ENCODE measurements at places on chromosomes 2 and 18.

GRCh38 chr2:38215993-38216392 is 140.0 kb upstream of the CYP1B1 start:
- DNase-seq = no peak

DNA sequence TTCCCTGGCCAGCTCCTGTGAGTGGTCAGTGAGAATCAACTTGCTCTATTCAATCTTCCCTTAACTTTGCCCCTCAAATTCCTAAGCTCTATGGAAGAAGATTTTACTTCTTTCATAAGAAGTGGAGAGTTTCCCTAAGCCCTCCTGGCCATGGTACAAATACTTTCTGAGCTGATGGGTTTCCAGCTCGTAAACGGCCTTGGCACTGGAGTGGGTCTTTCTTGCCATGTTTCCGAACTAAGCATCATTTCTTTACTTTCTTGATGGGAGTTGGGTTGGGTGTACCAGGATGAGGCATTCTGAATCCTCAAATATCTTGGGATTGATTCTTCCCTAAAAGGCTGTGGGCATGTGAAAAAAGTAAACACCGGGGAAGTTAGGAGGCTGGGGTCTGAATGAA is 72.5 kb downstream of the ACKR3 start:
- DNase-seq = no peak

DNA sequence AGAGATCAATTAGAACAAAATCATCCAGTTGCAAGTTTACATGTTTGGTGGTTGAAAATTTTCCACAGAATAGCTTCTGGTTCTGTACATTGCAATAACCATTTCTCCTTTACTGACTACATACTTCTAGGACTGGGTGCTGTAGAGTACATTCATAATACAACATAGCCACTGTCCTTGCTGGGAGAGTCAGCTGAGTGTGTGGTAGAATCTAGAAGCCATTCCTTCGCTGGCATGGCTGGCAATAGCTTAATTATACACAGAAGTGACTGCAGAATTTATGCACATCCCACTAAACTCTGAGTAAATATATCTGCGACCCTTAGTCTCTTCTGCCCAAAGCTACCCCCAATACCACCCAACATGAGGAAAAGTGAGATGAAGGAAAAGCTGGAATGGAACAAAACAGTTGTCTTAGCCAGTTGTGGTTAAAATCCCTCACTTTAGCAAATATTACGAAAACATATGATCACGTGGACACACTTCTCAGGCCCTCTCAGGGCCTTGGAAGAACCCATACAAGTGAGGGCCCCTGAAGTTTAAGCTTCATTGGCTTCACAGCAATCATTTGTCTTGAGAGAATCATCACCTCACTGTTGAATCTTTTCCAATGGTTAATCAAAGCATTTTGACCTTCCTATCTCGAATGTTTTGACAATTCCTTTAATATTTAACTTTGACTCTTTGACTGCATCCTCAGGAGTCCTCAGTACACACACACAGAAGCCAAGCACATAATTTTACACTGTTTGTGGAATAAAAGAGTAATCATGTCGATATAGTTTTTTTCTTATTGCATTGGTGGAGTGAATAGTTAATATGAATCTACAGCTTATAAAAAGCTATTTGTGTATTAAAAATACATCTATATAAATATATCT is 225.1 kb downstream of the ZNF385B start:
- no peak for DNase-seq

GRCh38 chr2:237866101-237866621 is 6.7 kb downstream of the RAMP1 start:
- DNase-seq = no peak

DNA sequence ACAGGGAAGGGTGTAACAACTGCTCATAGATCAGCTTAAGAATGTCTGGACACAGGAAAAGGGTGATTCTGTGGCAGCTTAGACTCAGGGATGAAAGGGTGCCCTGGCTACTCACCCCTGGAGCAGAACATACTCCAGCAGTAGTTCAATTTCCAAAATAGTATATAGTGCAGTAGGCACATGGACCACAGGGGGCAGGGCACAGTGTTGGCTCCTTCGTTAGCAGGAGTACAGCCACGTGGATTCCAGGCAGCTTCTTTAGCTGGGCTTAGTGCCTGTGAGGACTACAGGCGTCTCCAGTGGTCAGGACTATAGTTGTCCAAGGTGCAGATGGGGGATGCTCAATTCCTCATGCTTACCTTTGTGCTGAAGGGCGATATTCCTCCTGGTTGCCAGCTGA is 277.5 kb upstream of the DDX18 start:
- no peak for DNase-seq

GRCh38 chr2:942775-943460 is 7.7 kb upstream of the SNTG2 start:
- no peak for DNase-seq

- no peak for DNase-seq
These were observed 109.7 kb downstream of the NOL4 start for GRCh38 chr18:34114996-34115395.

DNA sequence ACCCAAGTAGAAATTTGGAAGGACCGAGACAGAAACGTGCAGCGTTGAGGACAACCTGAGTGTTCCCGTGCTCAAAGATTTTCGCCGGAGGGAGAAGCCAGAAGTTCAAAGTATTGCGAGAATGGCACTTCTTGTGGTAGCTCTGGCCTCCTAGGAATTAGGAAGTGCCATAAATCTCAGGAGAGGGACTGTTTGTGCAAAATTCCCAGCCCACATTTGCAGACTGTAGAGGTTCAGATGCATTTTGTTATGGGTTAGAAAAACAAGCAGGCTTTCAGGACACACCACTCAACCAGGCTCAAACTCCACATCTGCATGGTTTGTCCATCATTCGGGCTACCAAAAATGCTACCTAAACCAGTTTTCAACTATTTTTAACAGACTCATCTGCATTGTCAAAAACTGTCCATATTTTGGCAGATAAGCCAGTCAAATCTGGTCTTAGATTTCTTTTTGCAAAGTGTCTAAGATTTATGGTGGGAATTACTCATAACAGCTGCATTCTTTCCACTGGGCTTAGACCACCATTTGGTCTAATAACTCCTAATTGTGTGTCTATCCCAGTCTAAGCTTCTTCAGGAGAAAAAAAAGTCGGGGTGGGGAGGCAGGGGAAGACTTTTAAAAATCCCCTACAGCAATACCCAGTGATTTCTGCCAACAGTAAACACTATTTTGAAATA is 422.9 kb downstream of the ARHGAP15 start:
- DNase-seq = no peak

DNA sequence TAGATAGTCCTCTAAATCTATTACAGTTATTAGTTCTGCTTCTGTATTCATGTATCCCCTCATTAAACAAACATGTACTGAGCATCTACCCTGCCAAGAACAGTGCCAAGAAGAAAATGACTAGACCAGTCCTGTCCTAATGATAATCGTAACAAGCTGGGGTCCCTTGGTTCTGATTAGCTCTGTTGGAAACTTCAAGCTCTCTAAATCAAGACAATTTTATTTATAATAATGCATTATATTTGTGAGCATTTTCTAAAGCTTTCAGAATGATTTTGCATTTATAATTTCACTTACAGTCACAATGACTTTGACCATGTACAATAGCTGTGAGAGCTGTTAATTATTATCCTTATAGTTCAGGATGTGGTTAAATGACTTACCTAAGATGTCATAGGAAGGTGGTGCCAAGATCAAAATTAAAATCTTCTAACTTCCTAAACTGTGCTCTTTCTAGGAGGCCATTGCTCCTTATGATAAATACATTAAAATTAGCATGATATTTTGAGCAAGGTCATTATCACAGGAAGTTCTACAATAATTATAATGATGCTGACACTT is 336.5 kb upstream of the SLC39A10 start:
- no peak for DNase-seq

GRCh38 chr2:178553047-178553446 is 72.8 kb downstream of the PLEKHA3 start:
- DNase-seq = peak; percentile 15

- peak; percentile 1 for DNase-seq
These were observed 141.5 kb upstream of the FIGN start for GRCh38 chr2:163877316-163877715.

GRCh38 chr2:168713325-168713724 is 89.1 kb upstream of the NOSTRIN start:
- no peak for DNase-seq

DNA sequence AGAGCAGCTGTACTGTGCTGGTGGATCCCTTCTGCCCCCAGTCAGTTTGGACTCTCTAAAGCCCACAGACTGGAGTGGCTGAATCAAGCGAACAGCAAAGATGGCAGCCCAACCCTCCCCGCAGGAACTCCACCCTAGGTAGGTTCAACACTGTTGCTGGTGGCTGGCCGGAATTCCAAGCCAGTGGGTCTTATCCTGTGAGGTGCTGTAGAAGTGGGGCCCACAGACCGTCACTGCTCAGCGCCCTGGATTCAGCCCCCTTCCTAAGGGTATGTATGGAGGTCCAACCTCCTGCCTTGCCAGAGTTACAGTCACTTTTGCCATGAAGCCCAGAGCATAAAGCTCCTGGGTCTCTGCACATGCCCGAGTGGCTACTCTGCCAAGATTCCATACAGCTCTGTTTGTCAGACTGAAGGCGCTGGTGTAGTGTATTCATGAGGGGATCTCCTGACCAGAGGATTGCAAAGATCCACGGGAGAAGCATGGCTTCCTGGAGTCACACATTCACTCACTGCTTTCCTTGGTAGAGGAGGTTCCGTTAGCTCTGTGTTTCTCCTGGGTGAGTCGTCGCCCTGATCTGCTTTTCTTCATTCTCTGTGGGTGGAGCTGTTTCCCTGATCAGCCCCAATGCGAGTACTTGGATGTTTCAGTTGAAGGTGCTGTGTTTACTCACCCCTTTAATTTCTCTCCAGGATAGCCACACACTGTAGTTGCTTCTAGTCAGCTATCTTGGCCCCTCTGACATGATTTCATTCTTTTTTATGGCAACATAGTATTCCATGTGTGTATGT is 293.6 kb upstream of the THUMPD2 start:
- no peak for DNase-seq

Data from amniotic stem cell (primary cell).